ENCODE measurements at places on chromosomes 3 and 15.

GRCh38 chr15:29925227-29926082 lies 103.2 kb upstream of the TJP1 start:
- no peak for DNase-seq

DNA sequence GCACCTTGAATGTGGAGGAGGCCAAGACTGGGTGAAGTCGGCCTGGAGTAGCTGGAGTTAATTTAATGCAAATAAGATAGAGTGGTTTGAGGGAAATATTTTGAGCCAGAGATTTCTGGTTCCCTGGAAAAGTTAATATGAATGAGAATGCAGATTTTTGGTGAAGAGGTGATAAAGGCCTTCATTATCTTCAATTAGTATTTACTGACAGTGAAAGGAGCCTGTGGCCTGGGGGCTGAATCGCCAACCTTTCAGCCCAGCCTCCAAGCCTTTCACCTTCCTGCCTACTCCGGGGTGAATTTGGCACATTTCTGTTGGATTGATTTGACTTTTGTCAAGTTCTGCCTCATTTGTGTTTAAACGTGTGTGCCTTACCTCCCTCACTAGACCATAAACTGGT lies 147.8 kb downstream of the SOX2 start:
- no peak for DNase-seq

DNA sequence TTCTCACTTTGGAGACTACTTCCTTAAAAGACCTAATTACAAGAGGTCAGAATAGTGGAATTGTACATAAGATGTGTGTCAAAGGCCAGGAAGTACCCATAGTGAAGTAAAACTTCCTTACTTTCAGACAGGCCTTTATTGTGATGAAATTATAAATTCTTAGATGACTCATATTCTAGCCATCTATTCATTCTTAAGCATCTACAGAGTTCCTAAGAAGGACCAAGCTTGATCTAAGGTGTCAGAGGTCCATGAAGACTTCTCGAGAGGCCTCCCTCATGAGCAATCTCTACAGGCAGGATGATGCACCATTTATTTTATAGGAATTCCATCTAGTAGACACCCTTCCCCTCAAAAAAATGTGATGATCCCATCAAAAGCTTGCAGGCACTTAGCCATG lies 493.3 kb downstream of the MAGI1 start:
- no peak for DNase-seq

DNA sequence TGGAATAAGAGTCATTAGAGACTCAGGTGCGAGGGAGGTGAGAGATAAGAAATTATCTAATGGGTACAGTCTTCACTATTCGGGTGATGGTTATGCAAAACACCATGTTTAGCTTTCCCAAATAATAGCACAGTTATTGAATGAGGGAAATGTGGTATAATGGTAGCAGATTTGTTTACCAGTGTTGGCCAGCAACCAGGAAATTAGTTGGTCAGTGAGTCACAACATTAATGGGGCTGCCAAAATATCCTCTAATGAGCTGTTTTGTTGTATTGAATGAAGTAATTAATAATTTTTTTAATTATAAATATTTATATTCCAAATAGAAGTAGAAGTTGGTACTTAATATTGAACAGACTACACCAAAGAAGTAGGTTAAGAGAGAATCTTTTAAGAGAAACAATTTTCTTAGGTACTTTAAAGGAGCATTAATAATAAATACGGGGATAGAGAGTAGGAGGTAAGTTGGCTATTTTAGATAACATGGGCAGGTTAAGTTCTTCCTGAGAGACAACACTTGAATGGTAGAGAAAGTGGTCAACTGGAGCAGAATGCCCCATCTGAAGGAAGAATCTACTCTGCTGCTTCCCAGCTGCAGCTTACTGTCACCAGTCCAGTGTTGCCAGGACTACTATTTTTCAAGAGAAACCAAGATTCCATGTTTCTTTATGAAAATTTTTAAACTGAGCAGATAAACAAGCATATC lies 218.8 kb downstream of the UBE2E2 start:
- DNase-seq, result no peak

- no peak for DNase-seq
Observed at GRCh38 chr15:78453447-78453846, 15.4 kb downstream of the IREB2 start.

DNA sequence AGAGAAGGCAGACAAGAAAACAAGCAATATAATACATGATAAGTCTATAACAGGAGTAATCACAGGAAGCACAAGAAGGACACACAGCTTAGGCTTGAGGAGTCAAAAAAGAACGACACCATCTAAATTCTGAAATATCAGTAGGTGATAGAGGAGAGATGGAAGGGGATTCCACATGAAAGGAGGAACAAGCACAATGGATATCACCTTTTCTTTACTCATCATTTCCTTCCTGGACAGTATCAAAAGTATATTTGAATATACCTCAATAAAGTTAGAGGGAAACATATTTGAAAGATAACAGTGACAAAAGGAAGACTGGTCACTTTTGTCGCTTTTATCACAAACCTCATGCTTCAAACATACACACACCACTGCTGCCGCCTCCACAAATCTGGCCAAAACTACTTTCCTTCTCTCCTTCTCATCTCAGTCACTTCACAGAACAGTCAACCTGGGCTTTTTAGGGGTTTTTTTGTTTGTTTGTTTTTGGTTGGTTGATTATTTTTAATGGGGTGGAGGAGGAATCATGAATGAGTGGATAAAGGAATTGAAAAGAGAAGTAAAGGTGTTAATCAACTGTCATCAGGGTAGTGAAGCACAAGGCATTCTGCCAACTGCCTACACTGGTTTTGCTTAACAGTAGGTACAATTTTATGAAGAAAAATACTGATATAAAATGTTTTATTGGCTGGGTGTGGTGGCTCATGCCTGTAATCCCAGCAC lies 18.5 kb downstream of the DENND4A start:
- no peak for DNase-seq

- no peak for DNase-seq
Observed at GRCh38 chr3:53726643-53727042, 119.6 kb downstream of the CHDH start.

GRCh38 chr3:8857720-8858367 lies 88.4 kb upstream of the OXTR start:
- DNase-seq, result no peak

- DNase-seq, result no peak
Observed at GRCh38 chr15:101684384-101684783, 32.2 kb upstream of the TM2D3 start.

- no peak for DNase-seq
Observed at GRCh38 chr15:31457161-31457560, 130.5 kb downstream of the KLF13 start.

DNA sequence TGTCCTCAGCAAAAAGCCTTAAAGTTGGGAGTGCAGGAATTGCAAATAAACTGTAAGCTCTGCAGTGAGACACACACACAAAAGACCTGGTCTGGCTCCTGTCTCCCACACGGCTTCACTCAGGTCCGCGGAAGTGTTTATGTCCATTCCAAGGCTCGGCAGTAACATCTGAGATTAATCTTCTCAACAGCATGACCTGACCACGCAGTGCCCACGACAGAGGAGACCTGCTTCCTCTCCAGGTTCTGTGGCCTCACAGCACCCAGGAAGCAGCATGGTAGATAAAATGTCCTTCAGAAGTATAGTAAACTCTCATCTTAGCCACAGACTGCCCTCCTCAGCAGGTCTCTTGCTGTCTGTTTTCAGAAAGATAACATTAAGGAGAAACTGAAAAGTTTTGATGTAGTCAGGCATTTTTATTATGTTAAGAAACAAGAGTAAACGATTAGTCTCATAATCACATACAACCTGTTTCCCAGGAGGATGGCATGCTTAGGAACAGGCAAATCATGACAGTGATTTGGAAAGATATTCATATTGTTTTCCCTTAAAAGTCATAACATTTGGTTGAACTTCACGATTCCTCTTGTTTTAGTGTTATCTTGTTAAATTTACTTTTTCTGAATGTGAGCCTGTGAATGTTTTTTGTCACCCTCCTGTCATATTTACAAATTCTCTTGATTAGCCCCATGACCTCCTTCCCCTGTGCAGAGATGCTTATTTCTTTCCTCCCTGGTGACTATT lies 34.6 kb downstream of the CD200R1L start:
- DNase-seq, result no peak

DNA sequence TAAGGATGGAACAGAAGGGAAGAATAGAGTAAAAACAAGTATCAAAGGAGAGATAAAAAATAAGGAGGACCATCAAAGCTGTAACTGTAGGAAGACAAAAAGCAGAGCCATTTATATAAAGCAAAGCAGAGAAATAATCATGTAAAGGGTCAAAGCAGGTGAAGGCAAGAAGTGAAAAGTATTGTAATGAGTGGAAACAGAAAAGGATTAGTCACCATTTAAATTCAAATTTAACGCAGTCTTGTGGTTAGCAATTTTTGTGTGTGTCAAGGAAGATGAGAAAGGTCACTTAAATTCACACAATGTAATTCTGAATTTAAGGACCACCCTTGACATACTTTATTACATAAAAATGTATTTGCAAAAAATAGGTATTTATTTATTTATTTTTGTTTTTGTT lies 567.8 kb downstream of the ROBO1 start:
- DNase-seq, result no peak

DNA sequence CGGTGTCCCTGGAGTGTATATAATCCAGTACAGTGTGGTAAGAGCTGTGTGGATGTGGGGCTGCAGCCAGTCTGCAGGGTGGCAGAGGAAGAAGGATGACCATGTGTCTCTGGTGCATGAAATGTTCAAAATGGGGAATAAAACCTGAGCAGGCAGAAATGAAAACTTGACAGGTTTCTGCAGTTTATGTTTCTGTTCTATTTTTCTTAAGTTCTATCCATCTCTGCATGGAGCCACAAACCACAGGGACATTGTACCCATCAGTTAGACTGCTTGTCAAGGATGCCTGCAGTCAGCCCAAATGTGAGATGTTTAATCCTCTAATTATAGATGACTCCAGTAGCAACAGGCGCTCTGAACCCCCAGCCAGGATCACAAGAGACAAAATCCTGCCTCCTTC lies 216.7 kb downstream of the IL20RB start:
- DNase-seq, result no peak

- DNase-seq, result no peak
Observed at GRCh38 chr3:40597441-40597840, 72.7 kb downstream of the ZNF621 start.

- no peak for DNase-seq
Observed at GRCh38 chr3:188583341-188584161, 429.6 kb downstream of the LPP start.

All from activated naive CD4-positive, alpha-beta T cell (primary cell).